EH (cell line): ENCODE measurements at places on chromosomes 1 and 21.
A peak's percentile ranks its signal among the peaks of the same experiment; 100 is the strongest.

- no peak for DNase-seq
Observed at GRCh38 chr1:147585640-147586383, 44.5 kb downstream of the BCL9 start.

GRCh38 chr1:33715195-33715811 is 148.6 kb upstream of the HMGB4 start:
- no peak for DNase-seq

DNA sequence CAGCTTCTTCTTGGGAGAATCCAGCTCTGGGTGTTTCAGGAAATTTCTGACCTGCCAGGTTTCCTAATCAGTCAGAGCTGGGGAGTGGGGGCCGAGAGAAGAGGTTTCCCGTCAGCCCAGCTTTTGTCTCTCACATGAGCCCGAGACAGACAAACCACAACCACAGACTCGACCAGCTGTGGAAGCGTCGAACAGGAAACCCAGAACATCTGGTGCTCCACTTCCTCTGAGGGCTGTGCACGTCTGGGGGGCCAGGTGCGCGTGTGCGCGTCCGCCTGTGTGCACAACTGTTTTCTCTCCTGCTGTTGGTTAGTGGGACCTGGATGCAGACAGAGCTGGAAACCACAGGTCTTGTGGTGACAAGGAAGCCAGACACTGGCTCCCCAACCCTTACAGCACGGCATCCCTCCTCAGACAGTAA is 113.0 kb upstream of the SLC25A33 start:
- no peak for DNase-seq

DNA sequence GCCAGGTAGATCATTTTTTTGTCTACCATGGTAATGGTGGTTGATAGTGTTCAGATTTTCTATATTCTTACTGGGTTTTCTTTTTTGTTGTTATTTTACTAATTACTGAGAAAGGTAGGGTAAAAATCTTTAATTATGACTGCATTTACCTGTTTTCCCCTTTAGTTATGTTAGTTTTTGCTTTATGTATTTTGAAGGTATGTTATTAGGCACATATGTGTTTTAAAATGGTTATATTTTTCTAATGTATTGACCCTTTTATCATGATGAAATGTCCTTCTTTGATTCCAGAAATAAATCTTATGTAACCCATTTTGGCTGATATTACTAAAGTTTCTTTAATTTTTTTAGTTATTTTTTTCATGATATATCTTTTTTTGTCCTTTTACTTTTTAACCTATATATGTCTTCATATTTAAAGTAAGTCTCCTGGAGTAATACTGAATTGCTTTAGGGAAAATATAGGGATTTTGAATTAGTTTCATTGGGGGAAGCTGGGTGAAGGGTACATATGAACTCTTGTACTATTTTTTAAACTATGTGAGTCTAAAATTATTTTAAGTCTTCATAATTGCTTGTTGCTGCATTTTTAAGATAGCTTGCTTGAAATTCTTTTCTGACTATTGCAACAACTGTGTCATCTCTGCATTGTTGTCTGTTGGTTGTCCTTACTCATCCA is 22.4 kb downstream of the SLC35A3 start:
- DNase-seq, result peak; percentile 31

- no peak for DNase-seq
Observed at GRCh38 chr1:244339776-244340175, 111.9 kb downstream of the ADSS2 start.

- DNase-seq, result no peak
Observed at GRCh38 chr1:89966656-89967055, 28.3 kb upstream of the ZNF326 start.

DNA sequence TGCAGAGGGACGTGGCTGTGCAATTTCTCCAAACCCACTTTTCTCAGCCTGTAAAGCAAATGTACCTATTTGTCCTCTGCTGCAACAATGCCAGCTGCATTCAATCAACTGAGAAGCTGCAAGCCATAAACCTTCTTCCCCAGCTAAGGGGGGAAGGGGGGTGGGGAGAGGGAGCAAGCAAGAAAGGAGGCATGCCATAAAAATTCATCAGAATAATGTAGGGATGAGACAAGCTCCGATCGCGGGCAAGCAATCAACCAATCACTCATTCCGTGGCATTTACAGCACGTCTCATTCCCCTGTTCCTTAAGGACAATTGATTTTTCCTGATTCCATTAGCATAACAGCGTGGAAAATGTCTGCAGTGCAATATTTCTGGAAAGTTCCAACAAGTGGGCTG is 144.8 kb downstream of the DMRTA2 start:
- DNase-seq, result no peak
